Mesothelial cell of epicardium (in vitro differentiated cells): ENCODE measurements at places on chromosomes 2 and 18. TPM values are rescaled to one million over a fixed set of nuclear protein-coding genes. Genes with fewer than 3 reads are reported as not detected.

The TDRD15 gene
- not detected in 3 replicates for total RNA-seq

- DNase-seq, result no peak
Observed at GRCh38 chr2:127145280-127145895, 38.4 kb upstream of the BIN1 start.

DNA sequence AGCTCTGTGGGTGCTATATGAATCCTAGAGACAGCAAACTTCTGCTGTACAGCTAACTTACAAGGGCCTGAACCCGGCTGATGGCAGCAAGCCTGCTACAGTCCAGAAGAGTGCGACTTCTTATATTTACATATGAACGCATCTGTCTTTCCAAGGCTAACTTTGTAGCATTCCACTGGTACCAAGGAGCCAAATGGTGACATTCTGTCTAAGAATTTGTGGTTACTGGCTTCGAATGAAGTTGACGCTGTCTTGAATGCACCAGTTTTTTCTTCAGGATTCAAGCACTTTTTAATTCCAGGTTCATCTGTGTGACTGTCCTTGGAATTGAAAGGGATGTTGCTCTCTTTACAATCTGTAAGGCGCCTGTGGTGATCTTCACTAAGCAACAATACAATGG is 42.4 kb downstream of the THUMPD2 start:
- no peak for DNase-seq

The SLC40A1 gene
- 152 to 156 TPM (median 154 TPM) in 3 replicates for total RNA-seq

The SCN7A gene
- 2.2 to 2.6 TPM (median 2.5 TPM) in 3 replicates for total RNA-seq

DNA sequence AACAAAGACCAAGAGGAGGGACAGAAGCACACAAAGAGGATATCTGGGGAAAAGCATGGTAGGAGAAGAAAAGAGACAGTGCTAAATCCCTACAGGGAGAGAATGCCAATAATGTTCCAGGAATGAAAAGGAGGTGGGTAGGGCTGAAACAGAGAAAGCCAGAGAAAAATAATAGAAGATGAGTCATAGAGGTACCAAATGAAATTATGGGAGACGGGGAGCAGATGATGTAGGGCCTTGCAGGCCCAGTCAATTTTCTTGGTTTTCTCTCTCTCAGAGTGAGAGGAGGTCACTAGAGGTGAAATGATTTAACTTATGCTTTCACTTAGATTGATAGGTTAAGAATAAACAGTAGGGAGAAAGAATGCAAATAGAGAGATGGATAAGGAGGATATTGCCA is 61.5 kb downstream of the RPRM start:
- no peak for DNase-seq

The GLI2 gene
- 65.3 to 67.0 TPM (median 65.6 TPM) in 3 replicates for total RNA-seq

DNA sequence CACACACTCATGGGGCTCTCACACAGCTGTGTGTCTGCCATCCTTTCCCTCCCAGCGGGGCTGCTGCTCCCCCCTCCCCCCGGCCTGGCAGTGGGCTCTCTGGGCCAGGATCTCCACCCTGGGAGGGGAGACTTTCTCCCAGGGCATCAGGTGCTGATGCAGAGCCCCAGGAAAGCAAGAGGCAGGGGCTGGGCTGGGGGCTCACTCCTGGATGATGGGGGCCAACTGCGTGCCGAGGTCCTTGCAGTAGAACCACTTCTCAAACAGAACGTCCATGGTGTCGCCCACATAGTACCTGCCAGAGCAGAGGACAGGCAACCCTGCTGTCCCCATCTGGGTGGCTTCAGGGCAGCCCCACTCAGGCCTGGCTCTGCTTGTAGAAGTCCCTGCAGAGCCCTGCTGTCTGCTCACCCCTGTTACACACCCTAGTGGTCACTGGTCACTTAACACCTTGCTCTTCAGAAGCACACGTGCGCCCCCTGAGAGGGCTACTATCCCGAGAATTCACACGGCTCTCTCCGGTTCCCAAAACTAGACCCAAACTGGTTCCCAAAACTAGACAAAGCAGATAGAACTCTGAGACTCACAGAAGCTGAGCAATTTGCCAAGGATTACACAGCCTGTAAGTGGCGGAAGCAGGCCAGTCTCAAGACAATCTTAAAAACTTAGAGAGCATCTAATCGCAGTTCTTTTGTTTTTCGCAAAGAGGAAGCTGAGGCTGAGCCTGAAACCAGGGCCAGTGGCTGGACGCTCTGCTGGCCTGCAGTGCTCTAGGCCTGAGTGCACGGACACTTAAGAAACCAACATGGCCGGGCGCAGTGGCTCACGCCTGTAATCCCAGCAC is 6.6 kb upstream of the OXER1 start:
- no peak for DNase-seq

DNA sequence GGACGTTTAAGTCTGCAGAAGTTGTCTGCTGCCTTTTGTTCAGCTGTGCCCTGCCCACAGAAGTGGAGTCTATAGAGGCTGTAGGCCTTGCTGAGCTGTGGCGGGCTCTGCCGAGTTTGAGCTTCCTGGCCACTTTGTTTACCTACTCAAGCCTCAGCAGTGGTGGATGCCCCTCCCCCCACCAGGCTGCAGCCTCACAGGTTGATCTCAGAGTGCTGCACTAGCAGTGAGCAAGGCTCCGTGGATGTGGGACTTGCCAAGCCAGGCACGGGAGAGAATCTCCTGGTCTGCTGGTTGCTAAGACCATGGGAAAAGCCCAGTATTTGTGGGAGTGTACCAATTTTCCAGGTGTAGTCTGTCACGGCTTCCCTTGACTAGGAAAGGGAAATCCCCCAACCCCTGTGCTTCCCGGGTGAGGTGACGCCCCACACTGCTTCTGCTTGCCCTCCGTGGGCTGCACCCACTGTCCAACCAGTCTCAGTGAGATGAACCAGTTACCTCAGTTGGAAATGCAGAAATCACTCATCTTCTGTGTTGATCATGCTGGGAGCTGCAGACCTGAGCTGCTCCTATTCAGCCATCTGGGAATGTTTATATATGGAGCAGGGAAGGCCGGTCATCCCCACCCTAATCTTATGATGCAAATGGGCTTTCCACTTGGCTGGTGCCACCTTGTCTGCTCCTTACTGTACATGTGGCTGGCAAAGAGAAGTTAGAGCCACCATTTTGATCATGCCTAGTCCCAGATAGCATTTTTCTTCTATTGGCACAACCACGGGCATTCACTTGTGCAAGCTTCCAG is 156.9 kb upstream of the ITGA6 start:
- no peak for DNase-seq

- no peak for DNase-seq
Observed at GRCh38 chr2:202577250-202578183, 57.3 kb upstream of the FAM117B start.

GRCh38 chr18:63439334-63439733 is 17.1 kb upstream of the VPS4B start:
- no peak for DNase-seq

The INPP1 gene
- total RNA-seq, result 18.4 to 20.6 TPM (median 20.3 TPM) in 3 replicates

- no peak for DNase-seq
Observed at GRCh38 chr18:63409301-63409700, 13.0 kb downstream of the VPS4B start.

GRCh38 chr18:58058720-58059119 is 14.7 kb downstream of the NEDD4L start:
- no peak for DNase-seq

GRCh38 chr2:46339200-46339599 is 42.0 kb downstream of the EPAS1 start:
- no peak for DNase-seq

DNA sequence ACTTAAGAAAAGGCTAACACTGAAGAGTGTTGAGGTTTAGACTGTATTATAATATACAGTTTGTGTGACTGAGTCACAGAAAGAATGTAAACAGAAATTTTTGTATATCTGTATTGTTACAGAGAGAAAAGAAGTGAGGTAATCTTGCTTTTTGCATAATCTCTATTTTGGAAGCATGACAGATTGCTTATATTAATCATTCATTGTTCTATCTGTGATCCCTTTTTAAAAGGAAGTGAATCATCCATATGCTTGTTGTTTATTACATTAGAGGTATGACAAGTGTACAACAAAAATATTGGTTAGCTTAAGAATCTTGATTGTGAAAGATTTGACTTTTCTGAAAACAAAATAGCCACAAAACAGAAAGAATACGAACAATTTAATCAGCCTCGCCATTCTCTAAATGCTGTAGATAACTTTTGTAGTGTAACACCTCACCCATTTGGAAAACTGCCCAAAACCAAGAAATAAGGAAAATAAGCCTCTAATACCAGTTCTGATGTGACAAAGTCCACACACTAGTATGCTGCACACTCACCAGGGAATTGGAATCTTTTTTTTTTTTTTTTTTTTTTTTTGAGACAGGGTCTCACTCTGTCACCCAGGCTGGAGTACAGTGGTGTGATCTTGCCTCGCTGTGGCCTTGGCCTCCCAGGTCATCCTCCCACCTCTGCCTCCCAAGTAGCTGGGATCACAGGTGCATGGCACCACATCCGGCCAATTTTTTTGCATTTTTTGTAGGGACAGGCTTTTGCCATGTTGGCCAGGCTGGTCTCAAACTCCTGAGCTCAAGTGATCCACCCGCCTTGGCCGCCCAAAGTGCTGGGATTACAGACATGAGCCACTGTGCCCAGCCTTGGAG is 91.5 kb upstream of the LPIN2 start:
- no peak for DNase-seq

DNA sequence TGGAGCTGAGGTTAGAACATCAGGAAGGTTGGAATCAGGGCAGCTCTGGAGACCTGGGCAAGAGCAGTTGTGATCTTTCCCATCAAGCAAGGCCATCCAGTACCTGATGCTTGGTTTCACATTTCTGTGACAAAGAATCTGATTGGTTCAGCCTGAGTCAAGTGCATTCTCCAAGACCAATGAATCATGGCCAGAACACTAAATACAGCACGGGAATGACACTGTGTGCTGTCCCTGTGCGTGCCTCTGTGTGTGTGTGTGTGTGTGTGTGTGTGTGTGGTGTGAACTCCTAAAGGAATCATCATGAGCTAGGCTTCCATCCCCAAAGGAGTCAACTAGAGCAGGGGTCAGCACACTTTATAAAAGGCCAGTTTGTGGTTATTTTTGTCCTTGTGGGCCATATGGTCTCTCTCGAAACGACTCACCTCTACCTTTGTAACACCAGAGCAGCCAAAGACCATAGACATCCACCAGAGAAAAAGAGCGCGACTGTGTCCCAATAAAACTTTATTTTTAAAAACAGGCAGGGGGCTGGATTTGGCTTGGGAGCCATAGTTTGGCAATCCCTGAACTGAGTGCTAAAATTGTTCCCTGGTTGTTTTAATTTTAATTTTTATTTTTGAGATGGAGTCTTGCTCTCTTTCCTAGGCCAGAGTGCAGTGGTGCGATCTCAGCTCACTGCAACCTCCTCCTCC is 99.7 kb downstream of the INHBB start:
- DNase-seq, result no peak

The HADHB gene
- 79.4 to 85.5 TPM (median 83.2 TPM) in 3 replicates for total RNA-seq

DNA sequence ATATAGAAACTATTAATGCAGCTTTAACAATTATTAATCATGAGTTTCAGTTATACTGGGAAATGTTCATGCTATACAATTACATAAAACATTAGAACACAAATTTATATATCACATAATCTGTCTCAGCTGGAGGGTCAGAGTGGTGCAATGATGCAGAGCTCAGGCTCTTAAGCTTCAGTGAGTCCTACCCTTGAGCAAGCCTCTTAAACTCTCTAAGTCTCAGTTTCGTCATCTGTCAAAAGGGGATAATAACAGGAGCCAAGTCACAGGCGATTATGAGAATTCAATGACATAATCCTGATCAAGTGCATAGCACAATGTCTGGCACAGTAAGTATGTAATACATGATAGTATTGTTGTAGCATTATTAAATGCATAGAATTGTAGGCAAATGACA is 46.0 kb downstream of the LAMA1 start:
- no peak for DNase-seq

GRCh38 chr2:15127301-15127700 is 433.8 kb downstream of the NBAS start:
- DNase-seq, result no peak

- no peak for DNase-seq
Observed at GRCh38 chr2:175624211-175624761, 377.8 kb downstream of the LNPK start.

- no peak for DNase-seq
Observed at GRCh38 chr18:11999429-11999828, 18.1 kb downstream of the IMPA2 start.

- DNase-seq, result peak; percentile 49
Observed at GRCh38 chr2:16013359-16013911, 73.1 kb downstream of the MYCN start.

DNA sequence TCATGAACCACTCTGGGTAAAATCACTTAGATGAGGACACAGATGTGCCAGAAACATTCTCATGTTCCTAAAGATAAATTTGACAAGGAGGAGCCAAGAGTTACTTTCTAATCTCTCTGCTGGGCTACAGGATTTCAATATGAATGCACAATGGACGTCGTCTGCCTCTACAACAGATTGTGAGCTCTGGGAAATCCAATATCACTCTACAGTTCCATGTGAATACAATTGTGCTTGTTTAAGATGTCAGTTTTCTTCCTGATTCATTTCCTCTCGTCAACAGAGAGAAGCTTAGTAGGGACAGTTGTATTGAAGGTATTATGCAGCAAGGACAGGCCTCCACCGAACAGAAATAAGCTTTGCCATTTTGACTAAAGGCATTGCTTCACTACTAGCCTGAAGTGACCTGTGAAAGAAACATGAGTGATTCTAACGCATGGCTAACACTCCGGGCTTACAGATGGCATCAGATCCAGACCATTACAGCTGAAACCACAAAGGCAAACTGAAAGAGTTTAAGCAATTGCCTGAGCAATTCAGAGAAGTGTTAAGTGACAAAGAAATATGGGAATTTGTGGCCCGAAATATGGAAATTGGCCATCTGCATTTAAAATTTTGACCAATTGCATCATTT is 1591.5 kb downstream of the LRP1B start:
- no peak for DNase-seq

The SPDYA gene
- total RNA-seq, result 1.3 to 2.0 TPM (median 1.7 TPM) in 3 replicates

DNA sequence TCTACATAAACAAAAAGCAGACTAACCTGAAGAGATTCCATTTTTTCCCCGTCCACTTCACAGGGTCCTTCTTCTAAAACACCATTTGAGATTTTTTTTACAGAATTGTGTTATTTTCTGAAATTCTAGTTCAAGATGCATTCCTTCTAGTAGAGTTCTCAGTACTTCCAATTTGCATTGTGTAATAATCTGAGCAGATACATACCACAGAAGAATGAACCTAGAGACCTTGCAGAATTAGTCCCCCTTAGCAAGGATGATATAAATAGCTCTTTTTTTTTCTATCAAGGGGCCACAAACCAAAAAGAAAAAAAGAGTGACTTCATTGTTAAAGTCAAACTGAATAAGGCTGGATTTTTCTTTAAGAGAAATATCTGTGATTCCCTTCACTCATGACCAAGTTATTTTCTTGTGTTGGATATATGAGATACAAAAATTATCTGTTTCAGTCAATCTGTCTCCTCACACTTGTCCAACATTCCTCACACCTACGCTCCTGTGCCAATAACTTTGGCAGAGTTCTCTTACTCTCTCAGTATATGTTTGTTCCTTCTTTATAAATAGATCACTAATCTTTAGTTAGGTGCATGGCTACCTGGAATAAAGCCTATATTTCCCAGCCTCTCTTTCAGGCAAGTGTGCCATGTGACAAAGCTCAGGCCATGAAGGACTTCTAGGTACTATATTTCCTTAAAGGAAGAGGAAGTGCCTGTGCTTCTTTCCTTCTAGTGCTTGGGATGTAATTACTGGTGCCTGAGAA is 183.5 kb downstream of the ZNF385B start:
- no peak for DNase-seq
